DMS 273 treated with DMSO at 0.1 percent for 48 hours (cell line): ENCODE measurements at places on chromosomes 5 and 9.

- no peak for DNase-seq
Measured at GRCh38 chr9:99162759-99163364, 57.9 kb downstream of the TGFBR1 start.

GRCh38 chr9:17789316-17789715, 210.4 kb downstream of the SH3GL2 start:
- DNase-seq = no peak

GRCh38 chr9:38362852-38363588, 29.5 kb upstream of the ALDH1B1 start:
- peak; percentile 10 for DNase-seq

GRCh38 chr5:127858116-127858784, 155.1 kb downstream of the CCDC192 start:
- DNase-seq = no peak

DNA sequence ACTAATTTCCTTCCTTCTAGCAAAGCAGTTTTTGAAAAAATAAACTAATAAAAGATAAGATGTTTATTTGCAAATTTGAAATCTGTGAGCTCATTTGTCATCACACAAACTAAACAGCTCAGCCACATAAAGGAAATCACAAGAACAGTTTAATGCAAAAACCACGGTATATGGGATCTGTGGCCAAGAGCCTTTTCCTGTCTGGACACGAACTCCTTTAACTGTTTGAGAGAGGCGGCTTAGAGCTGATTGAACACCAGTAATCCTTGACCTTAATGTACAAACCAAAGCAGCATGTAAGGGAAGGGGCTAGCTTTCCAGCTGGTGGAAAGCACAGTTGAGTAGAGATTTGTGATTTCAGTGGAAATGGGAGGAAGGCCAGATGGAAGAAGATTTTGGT, 66.3 kb upstream of the SPINK5 start:
- DNase-seq = no peak

DNA sequence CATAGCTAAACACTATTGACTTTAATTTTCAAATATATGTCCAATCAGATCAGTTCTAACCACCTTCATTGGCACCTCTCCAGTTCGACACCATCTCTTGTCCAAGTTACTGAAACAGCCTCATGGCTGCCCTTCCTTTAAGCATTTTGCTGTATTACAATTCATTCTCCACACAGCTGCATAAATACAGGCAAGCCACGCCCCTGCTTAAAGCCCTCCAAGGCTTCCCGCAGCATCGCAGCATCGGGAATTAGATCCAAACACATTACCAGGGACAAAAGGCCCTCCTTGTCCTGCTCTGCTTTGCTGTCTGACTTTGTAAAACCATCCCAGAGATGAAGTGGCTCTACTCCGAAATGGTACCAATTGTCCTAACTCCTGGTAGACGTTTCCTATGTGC, 75.1 kb upstream of the RAI14 start:
- no peak for DNase-seq

DNA sequence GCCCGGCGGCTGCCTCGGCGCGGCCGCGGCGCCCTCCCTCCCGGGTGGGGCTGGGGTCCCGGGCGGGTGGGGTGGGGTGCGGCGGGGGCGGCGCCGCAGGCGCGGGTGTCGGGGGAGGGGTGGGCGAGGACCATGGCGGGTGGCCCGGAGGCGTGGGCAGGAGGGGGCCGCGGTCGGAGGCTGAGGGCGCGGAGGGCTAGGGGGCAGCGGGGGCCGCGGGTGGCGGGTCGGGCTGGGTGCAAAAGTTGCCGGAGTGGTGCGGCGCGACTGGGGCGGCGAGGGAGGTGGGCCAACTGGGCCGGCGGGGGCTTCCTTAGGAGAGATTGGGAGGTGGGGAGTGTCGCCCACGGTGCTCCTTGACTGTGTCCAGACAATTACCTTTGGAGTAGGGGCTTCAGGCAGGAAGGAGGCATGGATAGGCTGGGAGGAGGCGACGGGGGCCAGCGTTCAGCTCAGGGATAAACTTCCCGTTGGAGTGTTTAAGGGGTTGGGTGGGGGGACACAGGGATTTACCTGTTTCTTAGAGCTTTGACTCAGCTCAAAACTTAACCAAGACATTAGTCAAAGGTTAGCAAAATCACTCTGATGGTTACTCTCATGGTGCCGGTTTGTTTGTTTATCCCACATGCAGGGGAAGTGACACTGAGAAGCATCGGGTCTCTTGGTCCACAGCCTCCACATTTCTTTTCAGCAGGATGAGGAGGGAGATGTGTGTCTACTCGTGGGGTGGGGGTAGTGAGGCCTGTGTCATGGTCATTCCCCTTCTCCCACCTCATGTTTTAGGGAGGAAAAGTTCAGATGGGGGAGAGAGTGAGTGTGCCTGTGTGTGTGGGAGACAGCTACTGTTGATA, 859 bp downstream of the CSNK1G3 start:
- DNase-seq = no peak

DNA sequence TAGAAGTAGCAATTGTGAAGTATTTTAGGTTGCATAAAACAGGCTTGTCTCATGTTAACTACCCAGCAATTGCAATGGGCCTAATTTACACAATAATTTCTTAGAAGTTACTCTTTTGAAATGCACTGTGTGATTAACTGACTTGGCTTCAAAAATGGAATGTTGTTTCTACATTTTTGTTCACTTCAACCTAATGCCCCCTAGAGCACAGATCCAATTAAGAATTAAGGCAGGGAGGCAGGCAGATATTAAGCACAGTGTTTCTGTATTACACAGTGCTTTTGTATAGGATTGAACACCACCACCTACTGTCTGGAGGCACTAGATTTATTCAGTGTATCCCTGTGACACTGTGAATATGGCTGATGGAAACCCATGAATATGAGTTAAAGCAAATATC, 302.1 kb downstream of the FBXL17 start:
- no peak for DNase-seq

DNA sequence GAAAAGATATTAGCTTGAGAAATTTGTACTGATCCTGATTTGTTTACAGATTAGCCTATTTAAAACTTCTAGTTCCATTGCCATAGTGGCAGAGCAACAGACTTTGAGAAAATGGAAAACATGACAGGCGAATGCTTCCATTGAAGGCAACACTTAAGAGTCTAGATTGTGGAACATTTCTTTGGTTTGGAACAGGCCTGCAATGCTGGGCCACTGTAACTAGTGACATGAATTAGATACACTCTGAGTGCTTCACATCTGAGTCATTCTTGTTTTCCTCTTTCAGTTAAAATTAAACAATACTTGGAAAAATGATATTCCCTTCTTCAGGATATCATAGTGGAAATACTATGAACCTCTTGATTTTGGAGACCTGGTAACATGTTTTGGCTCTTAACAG, 453.6 kb upstream of the TUSC1 start:
- no peak for DNase-seq

GRCh38 chr5:10726179-10726912, 34.7 kb downstream of the DAP start:
- no peak for DNase-seq

GRCh38 chr9:81141961-81142360, 547.4 kb downstream of the TLE1 start:
- DNase-seq = no peak

GRCh38 chr5:118405650-118406061, 582.7 kb downstream of the DTWD2 start:
- DNase-seq = no peak

- no peak for DNase-seq
Measured at GRCh38 chr5:140557965-140558364, 692 bp upstream of the SRA1 start.

DNA sequence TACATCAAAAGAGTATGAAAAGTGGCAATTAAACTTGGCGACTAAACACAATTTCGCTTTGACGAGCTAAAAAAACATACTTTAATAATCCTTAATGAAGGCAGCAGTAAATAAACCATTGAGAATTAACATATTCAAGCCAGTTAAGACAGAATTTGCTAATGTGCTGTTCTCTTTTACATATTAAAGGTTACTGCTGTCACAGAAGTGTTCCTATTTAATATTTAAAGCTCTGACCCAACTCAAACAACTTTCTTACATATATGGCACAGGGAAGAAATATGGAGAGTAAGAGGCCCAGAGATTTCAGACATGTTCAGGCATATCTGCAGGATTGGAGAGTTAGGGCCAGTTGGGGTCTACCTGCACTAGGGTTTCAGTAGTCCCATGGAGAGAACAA, 16.7 kb upstream of the DENND4C start:
- DNase-seq = no peak

GRCh38 chr9:115133649-115134048, 15.7 kb upstream of the TNC start:
- DNase-seq = no peak

GRCh38 chr5:16881251-16881650, 54.8 kb downstream of the MYO10 start:
- DNase-seq = no peak

DNA sequence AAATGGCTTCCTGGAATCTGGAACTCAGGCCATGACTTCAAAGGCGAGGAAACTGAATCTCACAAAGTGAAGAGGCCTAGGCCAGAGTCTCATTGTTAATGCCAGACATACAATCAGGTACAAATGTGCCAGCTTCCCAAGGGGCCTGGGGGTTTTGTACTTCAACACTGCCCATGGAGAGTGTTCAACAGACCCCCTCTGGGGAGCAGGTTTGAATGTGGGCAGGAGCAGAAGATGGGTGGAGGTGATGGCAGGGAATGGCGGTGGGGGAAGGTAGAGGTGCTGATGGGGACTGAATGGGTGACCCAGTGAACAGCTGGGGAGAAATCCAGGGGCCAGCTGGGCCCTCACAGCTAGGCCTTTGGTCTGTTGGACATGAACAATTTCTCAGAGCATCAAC, 12.0 kb downstream of the FOXI1 start:
- no peak for DNase-seq

DNA sequence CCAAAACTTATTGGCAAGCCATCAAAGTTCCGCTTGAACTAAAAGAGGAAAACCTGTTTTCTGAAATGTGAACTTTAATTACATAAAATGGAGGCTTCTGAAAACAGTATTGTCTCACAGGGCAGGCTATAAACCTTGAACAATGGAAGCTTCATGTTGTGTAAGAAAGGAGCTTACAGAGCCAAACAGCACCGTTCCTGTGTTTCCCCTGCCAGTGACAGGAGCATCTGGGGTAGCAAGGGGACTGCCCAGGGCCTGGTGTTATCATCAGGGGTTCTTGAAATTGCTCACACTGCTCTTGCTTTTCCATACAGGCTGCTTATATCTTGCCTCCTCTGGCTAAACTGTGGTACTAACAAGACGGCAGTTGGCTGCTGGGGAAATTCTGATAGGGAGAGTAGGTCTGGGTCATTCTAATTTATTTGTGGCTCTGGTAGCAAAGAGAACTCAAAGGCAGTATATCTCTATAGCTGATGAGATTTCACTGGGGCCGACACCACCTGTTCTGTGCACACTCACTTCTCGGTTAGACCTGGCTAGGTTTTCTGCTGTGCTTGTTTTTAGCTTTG, 40.4 kb downstream of the BASP1 start:
- DNase-seq = no peak

GRCh38 chr9:114928136-114928535, 2.3 kb downstream of the TNFSF8 start:
- no peak for DNase-seq

DNA sequence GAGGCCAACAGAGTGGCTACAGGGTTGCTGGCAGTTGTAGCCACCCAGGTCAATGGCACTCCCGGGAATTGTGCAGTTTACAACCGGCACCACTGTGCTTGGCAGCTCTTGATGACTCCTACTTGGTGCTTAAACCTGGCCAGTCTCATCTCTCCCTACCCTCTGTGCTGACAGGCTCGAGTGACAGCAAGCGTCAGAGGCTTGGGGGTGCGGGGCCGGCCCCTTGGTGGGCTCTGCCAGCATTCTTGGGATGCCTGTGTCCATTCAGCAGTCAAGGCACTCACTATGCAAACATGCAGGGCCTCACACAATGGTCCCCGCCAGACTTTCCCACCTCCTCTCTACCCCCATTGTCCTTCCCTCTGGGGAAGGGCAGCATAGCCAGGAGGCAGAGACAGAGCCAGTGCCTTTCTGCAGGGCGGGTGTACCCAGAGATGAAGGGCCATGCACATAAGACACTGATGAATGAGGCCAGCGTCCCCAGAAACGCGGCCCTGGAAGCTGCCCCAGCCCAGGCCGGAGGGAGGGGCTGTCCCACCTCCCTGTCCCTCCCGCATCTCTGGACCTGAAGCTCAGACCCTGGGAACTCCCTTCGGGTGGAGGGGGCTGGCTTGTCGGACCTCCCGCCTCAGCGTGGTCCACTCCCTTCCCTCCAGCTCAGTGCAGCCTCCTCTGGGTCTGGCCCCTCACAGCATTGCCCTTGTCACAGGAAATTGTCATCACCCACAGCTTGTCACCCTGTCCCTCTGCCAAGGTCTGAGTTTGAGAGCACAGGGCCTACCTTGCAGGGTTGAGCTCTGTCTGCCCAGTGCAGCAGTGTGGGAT, 26.4 kb upstream of the NOTCH1 start:
- DNase-seq = no peak

DNA sequence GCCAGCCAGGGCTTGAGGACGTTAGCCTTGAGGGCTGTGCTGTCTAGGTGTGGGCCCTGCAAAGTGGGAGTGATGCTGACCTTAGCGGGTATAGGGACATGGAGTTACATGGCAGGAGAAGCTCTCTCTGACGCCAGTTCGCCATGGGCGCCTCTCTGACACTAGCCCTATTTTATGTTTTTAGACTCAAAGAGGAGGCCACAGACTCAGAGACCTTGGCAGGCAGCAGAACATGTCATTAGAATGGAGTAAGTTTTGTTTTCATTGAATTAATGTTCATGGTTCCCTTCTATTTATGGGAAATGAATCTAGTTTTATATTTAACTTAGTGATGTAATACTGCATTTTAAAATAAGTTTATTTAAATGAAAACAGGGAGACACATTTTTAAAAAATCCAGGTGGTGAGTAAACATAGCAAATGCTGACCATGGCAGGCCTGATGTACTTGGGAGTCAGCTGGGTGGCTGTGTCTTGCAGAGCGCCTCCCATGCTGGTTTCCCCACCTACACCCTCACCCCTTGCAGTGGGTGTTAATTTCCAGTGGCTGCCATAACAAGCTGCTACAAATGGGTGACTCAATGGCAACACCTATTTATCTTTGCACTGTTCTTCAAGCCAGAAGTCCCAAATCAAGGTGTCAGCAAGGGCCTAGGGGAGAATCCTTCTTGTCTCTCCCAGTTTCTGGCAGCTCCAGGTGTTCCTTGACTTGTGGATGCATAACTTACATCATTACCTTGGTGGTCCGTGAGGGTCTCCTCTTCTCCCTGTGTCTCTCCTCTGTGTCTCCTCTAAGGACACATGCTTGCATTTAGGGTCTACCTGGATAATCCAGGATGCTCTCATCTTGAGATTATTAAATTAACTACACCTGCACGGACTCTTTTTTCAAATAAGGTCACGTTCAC, 25.6 kb upstream of the GFPT2 start:
- no peak for DNase-seq

GRCh38 chr9:90665072-90665471, 22.4 kb upstream of the DIRAS2 start:
- DNase-seq = no peak

DNA sequence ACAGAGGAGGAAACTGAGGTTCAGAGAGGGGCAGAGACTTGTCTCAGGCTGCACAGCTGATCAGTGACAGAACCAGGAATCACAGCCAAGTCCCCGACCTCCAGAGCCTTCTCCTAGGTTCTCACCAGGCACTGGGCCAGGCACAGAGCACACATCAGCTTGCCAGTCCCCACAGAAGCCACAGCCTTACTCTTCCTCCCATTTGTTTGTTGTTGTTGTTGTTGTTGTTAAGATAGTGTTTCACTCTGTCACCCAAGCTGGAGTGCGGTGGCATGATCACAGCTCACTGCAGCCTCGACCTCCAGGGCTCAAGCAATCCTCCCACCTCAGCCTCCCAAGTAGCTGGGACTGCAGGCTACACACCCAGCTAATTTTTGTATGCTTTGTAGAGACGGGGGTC, 41.4 kb downstream of the NAIF1 start:
- DNase-seq = no peak
